NCI-H446 (cell line): ENCODE measurements at places on chromosomes 5 and 9.

DNA sequence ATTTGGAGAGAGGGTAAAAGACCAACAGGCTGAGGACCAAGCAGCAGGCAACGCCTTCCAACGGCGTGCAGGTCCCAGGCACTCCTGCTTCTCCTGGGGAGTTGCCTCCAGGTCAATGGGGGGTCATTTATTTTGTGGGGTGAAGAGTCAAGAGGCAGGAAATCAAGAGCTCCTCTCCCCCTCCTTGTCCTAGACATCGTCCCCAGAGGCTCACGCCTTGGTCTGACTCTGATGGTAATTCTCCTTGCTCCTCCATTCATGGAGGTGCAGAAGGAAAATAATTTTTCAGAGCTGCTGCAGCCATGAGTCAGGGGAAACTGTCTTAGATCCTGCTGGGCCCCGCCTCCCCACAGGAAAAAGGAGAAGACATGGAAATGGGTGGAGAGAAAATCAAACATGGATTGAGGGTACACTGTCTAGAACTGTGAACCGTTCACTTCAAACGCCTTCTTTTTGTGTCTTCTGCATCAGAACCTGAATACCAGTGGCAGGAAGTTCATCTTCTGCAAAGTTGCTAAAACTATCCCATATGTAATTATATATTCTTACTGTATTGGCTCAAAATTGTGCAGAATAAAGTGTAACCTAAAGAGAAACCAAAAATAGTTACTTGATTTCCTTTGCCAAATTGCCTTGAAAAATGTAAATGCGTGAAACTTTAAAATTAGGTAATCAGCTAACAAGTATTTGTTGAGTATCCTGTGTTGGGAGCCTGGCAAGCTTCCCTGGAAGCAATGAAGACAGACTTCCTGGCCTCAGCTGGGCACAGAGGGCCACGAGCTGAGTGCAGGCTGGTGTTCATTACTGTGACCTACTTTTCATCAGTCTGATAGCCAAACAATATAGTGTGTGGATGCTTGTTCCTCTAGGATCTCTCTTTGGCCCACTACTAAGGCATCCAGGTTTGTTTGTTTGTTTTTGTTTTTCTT lies 142.0 kb downstream of the CMYA5 start:
- peak; percentile 14 for DNase-seq

DNA sequence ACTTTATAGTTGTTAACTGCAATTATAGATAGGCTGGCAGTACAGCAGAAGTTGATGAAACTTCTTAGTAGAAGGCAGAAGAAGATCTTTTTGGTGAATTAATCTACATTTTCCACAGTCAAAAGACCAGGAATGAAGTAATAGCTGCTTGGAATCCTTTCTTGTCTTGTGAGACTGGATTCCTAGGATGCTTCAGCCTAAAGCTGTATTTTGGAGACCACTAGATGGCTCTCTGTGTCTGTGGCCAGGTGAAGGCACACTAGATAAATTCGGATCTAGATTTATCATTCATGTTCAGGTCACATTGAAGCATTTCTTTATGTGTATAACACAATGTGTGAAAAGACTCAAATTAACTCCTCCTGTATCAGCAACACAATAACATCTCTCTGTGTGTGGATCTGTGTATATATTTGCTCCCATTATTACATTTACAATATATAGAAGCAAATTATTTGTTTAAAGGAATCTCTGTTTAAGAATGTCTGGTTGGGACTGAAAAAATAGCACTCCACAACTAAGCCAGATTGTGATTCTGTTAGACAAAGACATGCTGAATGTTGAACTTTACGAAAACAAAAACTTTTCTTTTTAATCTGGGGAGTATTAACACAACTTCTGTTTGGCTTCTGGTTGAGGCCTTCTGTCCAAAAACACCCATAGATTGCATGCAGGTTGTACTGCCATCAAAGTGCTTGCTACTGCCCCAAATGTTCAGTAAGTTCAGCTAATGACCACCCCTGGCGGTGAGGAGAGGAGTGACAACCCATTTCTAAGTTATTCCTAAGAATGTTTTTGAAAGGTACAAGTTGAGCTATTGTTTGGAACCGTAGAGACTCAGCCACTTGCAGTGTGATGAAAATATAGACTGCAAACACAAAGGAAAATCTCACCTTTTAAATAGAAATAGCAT lies 10.6 kb downstream of the GRIN3A start:
- DNase-seq = peak; percentile 49

DNA sequence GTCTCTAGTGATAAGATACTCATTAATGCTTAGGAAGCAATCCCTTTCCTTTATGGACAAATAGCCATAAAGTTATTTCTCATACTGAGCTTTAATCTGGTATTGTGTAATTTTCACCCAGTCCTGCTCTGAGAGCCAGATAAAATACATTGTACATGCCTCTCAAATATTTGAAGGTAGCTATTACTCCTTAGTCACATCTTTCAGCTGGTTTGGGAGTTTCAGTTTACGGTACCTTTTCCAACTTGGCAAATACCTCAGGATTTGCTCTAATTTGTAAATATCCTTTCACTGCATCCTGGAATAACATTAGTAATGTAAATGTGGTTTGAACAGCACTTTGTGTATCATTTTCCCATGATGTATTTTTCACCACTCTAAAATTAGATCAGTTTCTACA lies 47.4 kb downstream of the ABHD17B start:
- no peak for DNase-seq

DNA sequence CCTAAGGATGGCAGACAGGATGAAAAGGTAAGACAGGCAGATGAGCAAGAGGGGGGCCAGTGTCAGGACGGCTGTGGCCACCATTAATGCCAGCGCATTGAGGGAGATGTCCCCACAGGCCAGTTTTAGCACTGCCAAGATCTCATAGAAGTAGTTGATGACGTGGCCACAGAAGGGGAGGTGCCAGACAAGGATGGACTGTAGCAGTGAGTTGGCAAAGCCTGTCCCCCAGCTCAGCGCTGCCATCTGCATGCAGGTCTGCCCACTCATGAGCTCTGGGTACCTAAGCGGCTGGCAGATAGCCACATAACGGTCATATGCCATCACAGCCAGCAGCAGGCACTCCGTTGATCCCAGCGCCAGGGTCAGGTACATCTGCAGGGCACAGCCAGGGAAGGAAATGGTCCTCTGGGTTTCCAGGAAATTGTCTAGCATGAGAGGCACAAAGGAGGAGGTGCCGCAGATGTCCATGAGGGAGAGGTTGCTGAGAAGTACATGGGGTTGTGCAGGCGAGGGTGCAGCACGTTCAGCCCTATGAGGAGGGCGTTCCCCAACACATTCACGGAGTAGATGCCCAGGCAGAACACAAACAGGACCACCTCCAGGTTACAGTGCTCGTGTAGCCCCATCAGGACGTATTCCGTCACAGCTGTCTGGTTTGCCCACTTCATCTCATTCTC lies 10.8 kb downstream of the OR13J1 start:
- peak; percentile 16 for DNase-seq

GRCh38 chr9:132125361-132125760 lies 36.5 kb upstream of the NTNG2 start:
- no peak for DNase-seq

DNA sequence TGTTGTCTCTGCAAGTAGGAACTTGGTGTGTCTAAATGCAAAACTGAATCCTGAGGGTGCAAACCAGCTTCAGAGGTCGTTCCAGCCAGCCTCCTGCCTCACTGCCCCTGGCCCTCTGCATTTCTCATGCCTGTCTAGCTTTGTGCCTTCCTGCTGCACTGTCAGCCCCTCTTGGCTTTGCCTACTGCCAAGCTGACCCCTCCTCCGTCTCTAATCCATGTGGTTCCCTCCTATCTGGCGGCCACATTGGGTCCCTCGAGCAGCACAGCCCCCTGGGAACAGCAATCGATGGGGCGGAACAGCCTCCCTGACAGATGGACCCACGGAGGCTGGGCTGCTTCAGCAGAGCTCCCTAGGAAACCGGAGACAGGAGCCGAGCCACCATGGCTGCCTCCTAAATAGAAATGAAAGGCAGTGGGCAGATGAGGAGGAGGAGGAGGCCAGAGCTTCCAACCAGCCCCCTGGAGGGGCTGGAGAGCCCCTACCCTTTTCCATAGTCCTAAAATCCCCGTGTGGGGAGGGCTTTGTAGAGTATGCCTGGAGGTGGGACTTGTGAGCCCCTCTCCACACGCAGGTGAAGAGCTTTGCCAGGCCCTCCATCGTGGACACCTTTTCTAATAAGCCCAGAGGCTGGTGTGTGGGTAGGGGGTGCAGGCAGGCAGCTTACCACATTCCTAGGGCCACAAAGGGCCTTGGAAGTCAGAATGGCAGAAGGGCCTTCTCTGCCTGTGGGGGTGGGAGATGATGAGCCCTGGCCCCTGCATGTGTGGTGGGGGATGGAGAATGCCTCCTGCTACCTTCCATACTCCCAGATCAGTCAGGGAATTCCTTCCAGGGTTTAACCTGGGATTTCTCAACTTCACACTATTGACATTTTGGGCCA lies 9.2 kb upstream of the CXXC5 start:
- DNase-seq = peak; percentile 77

- no peak for DNase-seq
Observed at GRCh38 chr9:132793606-132794580, 84.2 kb downstream of the AK8 start.
